ENCODE measurements at places on chromosomes 7 and 10.

- no peak for DNase-seq
Observed at GRCh38 chr10:26048756-26049155, 114.7 kb downstream of the MYO3A start.

DNA sequence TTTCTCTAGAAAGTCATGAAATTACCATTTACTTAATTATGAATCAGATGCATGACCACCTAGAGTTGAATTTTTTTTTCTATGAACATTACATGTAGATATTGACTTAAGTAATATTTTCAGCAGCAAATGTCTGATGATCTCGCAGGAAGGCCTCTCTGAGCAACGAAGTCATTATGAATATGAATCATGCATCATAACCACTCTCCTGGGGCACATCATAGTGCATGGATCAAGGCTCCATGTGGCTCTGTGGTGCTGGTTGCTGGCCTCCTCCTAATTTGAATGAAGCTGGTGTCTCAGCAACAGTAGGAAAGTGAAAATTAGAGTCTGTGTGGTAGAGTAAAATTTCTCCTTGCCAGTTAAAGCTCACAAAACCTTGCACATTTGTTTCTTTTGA is 121.4 kb upstream of the INHBA start:
- no peak for DNase-seq

DNA sequence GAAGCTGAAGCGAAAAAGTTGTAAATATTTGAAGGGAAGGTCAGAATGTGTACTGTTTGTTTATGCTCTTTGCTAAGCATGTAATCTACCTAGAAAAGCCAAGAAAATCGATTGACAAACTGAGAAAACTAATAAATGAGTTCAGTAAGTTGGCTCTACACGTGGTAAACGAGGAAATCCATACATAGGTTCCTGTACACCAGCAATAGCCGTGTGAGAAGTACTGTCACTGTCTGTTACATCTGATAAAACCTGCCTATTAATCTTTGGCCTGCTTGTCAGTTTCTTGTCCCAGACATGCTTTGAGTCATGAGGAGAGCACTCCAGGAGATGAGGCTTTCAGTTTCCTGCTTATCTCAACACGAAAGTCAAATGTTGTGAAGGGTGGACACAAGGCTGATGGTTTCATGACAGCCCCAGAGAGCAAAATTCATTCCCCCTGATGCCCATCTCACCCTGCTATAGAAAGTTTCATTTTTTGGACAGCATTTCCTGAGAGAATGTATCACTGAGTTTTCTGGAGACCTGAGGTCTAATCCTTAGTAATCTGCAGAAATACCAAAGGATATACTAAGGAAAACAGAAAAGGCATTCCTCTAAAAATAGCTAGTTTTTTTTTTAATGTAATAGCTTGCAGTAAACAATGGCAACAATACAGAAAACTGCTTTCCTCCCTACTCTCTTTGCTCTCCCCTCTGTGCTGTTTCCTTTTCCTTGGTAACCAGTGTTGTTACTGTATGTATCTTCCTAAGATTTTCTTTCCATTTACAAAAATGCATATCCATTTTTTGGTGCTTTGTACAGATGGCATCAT is 18.8 kb downstream of the BMPR1A start:
- DNase-seq = no peak

DNA sequence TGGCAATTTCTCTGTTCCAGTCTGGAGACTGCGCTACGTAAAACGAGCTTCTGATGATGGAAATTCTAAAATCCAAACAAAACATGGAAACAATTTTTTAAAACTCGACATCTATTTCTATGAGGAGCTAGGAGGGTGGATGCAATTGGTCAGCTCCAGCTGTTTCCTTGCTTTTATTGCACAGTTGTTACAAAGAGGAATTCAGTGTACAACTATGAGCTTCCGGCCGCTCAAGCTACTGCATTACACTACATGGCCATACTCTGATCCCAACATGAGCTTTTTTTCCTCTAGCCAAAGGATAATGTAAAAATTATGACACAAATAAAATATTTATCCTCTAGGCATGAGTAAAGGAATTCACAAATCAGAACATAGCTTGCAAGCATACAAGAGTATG is 403.1 kb upstream of the C7orf33 start:
- no peak for DNase-seq

DNA sequence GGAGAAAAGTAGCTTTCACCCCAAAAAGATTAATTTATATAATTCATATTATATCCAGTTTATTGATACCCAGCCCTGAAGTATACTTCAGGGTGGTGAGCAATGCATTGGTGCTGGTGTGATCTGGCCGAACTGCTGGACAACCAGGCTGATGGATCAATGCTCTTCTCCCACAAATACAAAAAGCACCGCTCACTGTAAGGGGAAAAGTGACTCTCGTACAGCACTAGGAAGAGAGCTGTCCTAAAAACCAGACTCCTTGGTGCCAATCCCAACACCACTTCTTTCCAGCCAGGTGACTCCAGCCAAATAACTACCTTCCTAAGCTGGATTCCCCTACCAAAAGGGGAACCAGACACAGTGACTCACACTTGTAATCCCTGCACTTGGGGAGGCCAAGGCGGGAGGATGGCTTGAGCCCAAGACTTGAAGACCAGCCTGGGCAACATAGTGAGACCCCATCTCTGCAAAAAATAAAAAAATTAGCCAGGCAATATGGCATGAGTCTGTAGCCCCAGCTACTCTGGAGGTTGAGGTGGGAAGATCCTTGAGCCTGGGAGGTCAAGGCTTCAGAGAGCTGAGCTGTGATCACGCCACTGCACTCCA is 13.1 kb upstream of the TNPO3 start:
- DNase-seq = no peak

GRCh38 chr10:120286280-120286679 is 170.7 kb upstream of the PLPP4 start:
- no peak for DNase-seq

DNA sequence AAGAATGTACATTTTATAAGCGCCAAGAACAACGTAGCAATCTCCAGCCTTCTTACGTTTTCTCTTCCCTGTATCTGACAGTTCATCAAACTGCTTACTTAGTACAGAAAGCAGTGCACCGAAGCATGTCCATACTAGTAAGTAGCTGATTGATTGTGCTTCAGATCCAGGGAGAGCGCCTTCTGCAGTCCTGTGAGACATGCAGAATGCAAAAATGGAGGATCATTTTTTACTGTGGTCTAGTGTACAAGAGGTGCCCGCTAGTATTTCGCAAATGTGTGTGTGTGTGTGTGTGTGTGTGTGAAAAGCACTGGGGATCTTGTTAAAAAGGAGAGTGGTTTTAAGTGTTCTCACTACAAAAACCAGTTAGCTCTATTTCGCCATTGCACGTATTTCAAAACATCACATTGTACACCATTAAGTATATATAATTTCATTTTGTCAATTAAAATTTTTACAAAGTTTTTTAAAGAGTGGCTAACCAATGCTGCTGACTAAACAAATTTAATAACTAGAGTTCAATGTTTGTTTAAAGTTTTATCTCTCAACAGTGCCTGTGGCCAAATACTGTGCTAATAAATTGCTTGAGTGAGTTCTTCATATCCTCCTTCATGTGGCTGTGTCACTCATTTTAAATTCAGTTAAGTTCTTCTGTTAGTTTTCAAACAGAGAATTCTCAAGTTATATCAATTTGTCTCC is 99.6 kb downstream of the ZMYND11 start:
- no peak for DNase-seq

DNA sequence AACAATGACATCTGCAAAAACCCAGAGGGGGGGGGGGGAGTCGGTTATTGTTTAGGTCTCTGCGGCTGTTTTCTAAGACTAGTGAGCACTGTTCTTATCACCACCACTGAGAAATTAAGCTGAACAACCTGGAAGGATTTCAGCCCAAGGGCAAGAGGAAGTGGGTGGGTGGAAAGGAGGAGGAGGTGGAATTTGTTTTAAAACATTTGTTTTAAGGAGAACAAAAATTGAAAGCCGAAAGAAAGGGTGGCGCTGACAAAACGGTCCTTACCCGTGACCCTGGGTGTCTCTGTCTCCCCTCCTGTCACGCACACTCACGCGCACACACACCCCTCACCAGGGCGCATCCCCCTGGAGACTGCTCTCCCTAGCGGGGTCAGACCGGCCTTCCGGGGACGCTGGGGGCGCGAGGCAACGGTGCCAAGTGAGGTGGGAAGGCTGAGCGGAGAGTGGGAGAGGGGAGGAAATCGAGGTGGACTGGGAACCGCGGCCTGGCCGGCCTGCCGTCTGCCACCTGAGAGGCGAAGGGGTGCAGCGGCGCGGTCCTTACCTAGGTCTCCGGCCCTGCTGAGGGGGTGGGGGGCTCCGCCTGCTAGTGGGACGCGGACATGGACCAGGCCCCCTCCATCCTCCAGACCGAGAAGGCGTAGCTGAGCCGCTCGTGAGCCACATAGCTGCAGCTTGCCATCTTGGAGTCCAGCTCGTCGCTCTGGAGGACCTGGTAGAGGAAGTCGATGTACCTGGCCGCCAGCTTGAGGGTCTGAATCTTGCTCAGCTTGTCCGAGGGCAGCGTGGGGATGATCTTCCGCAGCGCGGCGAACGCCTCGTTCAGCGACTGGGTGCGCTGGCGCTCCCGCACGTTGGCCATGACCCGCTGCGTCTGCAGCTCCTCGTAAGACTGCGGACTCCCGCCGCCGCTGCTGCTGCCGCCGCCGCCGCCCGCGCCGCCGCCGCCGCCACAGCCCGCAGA is 1.0 kb downstream of the TWIST1 start:
- no peak for DNase-seq

DNA sequence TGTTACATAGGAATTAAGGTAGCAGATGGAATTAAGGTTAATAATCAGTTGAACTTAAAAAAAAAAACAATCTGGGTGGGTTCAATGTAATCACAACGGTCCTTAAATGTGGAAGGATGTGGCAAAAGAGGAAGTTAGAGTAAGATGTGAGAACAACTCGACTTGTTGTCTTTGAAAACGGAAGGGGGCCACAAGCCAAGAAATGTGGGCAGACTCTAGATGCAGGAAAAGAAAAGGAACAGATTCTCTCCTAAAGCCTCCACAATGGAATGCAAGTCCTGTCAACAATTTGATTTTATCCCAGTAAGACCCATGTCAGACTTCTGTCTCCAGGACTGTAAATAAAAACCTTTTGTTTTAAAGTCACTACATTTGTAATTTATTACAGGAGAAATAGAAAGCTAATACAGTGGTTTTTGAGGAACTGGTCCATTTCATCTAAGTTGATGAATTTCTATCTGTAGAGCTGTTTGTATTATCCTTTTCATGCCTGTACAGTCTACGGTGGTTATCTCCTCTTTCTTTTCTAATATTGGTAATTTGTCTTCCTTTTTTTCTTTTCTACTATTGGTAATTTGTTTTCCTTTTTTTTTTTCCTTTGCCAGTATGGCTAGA is 8.6 kb downstream of the MCMBP start:
- no peak for DNase-seq

GRCh38 chr7:132465516-132465915 is 110.8 kb downstream of the PLXNA4 start:
- DNase-seq = no peak

- DNase-seq = no peak
Observed at GRCh38 chr7:92751902-92752901, 84.2 kb downstream of the CDK6 start.

DNA sequence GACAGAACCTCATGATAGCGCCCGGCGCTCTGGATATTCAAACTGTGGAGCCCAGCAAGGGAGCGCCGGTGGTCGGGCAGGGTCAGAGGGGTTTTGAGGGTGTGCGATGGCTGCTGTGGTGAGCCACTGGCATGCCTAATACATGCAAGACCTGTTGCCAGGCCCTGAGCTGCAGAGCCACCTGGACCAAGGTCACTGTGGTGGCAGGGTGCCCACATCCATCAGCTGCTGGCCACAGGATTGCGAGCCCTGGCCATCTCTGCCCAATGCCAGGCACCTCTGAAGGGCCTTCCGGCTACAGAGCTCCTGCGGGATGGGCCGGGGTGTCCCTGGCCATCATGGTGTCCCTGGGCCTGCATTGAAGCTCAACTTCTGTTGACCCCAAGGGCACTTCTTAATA is 123.0 kb upstream of the TNRC18 start:
- no peak for DNase-seq

DNA sequence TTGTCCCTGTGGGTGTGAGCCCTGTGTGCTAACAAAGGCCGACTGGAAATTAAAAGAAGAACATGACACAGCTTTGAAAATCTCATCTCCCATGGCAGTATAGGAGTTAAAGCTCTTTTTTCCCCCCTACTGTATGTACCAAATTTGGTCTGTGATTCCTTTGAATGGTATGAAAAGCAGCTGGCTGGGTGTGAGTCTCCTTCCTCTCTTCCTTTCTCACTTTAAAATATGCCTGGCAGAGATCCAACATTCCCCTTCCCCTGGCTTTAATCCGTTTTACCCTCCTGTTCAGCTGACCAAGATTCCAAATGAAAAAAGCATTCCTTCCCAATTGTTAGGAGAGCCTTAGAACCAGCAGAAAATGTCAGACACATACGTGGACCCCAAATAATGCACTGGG is 225.0 kb upstream of the CELF2 start:
- no peak for DNase-seq

DNA sequence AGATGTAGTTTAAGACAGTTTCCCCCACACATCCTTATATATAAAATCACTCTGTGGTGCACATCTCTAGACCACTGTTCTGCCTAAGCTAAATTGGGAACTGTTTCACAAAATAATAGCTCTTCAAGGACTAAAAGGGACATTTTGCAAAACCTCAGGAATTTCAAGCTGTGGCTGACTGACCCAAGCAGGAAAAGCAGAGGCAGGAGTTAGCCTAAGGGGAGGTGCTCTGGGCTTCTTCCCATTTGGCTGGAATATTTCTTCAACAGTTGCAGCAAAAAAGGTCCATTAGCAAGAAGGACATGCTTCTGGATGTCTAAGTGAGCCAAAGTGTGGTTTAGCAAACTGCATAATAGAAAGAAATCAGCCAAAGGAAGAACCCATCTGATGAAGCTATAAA is 551.2 kb upstream of the ANKRD30A start:
- DNase-seq = no peak

DNA sequence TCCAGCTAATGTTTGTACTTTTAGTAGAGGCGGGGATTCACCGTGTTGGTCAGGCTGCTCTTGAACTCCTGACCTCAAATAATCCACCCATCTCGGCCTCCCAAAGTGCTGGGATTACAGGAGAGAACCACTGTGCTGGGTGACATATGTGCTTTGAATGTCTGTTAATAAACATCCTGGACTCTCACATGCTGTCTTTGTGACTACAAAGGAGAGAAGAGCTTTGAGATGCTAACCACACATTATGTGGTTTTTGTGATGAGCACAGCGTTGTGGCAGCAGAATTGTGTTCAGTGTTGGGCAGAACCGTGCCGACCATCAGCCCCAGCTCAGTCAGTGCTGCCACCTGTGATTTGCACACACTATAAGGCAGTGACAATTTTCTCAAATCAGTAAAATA is 500.1 kb upstream of the KLF6 start:
- DNase-seq = no peak

- no peak for DNase-seq
Observed at GRCh38 chr7:73487486-73487885, 34.6 kb downstream of the BAZ1B start.

DNA sequence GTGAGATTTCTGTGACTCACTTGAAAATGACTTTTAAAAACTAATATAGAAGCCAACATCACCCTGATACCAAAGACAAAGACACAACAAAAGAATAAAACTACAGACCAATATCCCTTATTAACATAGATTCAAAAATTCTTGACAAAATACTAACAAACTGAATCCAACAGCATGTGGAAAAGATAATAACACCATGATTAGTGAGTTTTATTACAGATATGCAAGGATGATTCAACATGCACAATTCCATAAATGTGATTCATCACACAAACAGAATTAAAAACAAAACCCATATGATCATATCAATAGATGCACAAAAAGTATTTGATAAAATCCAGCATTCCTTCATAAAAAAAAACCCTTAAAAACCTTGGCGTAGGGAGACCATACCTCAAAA is 6.5 kb downstream of the MGAM start:
- no peak for DNase-seq

All from AML-193 (cell line).